Fibroblast of pulmonary artery (primary cell): ENCODE measurements at places on chromosomes 3 and 15.

GRCh38 chr3:163776743-163777142 is 1301.6 kb downstream of the SI start:
- DNase-seq, result no peak

GRCh38 chr3:31671451-31671850 is 138.7 kb downstream of the STT3B start:
- DNase-seq, result no peak

DNA sequence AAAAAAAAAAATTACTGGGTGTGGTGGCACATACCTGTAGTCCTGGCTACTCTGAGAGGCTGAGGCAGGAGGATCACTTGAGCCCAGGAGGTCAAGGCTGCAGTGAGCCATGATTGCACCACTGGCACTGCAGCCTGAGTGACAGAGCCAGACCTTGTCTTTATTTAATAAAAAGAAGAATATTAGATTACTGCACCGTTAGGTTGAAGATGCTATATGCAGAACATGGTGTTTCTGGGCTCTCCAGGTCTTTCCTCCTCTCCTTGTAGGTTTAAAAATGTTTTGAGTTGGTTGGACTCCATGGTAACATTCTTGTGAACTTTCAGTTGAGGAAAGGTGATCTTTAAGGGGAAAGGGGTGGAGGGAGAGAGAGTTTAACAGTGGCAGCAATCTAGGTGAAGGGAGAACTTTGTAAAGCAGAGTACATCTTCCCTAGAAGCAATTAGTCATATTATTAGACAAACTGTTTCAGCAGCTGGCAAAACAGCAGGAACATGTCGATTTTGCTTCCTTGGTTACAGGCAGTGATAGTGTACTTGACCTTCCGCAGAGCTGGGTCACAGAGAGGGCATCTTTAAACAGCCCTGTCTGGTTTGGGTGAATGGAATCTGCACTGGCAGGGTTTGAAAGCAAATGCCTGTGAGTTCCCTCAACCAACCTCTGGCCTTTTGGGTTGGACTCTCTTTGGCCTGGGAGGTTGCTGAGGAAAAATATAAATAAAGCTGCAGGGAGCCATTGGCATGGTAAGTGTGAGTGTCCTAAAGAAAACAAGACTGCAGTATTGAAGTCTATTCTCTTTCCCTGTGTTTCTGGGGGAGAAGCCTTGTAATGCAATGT is 42.8 kb downstream of the NR2C2 start:
- peak; percentile 27 for DNase-seq

GRCh38 chr15:88230823-88231222 is 25.7 kb downstream of the NTRK3 start:
- no peak for DNase-seq

- no peak for DNase-seq
Observed at GRCh38 chr3:197105786-197106185, 76.2 kb upstream of the MELTF start.
